ENCODE measurements at places on chromosomes 4 and X.

DNA sequence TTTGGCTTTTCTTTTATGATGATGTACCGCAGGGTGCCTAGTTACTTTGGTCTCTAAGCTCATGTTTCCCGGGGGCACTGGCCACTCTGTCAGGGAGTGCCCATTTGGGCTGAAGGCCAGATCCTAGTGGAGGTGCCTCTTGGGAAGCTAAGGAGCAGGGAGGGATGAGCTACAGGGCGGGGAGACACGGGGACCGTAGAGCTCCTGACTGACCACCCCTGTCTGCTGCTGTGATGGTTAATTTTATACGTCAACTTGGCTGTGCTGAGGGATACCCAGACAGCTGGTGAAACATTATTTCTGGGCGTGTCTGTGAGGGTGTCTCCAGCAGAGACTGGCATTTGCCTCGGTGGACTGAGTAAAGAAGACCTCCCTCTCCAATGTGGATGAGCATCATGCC lies 24.9 kb upstream of the CLDN24 start:
- DNase-seq: no peak

GRCh38 chr4:57430726-57431125 lies 320.5 kb upstream of the IGFBP7 start:
- DNase-seq: no peak

GRCh38 chr4:16686195-16686594 lies 212.2 kb downstream of the LDB2 start:
- no peak for DNase-seq

GRCh38 chr4:109877400-109877799 lies 29.5 kb downstream of the LRIT3 start:
- no peak for DNase-seq

GRCh38 chrX:16137416-16138107 lies 14.2 kb downstream of the GRPR start:
- DNase-seq: peak; percentile 15

GRCh38 chr4:109703664-109704361 lies 568 bp upstream of the CASP6 start:
- DNase-seq: peak; percentile 56

- no peak for DNase-seq
Observed at GRCh38 chr4:7557456-7557855, 122.7 kb upstream of the PSAPL1 start.

GRCh38 chr4:87521319-87521718 lies 7.9 kb downstream of the SPARCL1 start:
- DNase-seq: no peak

DNA sequence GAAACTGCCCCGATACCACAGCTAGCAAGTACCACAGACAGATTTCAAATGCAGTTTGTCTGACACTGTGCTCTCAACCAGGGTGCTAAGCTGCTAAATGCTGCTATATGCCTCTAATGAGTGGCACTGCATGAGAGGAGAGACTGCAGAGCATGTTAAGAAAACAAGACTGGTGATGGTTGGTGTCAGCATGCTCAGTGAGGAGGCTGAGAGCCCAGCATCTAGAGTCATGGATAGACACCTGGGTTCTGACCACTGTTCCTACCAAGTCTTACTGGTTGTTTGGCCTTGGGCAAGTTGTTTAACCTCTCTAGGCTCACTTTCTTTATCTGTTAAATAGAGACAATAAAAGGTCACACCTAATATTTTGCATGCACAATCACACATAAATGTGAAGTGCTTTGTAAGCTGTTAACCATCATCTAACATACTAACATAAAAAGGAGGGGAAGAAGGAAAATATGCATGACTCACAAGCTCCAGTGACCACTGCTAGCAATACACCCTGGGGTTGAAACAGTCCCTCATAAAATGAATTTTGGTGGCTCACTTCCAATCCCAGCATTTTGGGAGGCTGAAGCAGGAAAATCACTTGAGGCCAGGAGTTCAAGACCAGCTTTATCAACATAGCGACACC lies 20.7 kb downstream of the HHIP start:
- no peak for DNase-seq

DNA sequence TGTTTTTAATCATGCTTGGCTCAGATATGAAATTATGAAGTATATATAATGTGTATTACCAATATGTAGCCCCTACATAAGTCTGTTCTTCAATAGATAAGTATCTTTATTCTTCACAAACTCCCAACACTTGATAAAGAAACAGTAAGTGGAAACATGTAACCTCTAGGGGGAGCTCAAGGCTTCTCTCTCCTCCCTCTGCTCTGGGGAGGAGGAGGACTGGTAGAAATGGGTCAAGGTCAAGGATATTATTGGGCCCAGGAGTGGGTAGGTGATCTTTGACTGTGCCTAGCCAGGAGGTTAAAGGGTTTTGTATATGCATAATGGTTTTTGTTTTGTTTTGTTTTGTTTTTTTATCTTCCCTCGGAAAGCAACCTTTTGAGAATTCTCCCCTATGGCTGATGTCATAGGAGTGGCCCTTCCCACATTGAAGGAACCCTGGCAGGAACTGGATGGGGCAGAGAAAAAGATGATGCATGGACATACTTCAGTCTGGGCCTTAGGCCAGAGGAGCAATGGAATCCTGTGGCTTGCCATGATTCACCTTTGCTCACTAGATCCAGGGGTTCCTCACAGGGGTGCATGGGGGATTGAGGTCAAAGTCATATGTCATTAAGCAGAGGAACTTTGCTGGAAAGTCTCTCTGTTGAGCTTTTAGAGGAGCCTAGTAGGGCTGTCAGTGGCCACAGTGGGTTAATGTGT lies 460.3 kb downstream of the MID1IP1 start:
- DNase-seq: peak; percentile 61

GRCh38 chr4:118086344-118086743 lies 52.1 kb downstream of the NDST3 start:
- DNase-seq: no peak

DNA sequence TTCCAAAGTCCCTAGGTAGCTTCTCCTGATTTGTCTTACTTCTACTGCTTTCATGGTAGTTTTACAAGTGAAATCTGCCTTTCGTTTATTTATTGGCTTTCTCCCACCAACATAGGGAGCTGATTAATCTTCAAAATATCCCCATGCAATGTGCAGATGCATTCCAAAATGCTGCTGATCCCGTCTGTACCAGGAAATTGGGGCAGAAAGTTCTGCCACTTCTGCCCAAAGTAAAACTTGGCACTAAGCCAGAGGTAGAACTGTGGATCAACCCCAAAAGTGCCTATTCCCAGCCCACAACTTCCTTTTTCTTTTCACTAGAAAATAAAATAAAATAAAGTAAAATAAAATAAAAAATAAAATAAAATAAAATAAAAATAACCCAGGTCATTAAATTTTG lies 47.3 kb upstream of the PPARGC1A start:
- no peak for DNase-seq

- DNase-seq: no peak
Observed at GRCh38 chrX:40727581-40728252, 7.6 kb downstream of the MED14 start.

DNA sequence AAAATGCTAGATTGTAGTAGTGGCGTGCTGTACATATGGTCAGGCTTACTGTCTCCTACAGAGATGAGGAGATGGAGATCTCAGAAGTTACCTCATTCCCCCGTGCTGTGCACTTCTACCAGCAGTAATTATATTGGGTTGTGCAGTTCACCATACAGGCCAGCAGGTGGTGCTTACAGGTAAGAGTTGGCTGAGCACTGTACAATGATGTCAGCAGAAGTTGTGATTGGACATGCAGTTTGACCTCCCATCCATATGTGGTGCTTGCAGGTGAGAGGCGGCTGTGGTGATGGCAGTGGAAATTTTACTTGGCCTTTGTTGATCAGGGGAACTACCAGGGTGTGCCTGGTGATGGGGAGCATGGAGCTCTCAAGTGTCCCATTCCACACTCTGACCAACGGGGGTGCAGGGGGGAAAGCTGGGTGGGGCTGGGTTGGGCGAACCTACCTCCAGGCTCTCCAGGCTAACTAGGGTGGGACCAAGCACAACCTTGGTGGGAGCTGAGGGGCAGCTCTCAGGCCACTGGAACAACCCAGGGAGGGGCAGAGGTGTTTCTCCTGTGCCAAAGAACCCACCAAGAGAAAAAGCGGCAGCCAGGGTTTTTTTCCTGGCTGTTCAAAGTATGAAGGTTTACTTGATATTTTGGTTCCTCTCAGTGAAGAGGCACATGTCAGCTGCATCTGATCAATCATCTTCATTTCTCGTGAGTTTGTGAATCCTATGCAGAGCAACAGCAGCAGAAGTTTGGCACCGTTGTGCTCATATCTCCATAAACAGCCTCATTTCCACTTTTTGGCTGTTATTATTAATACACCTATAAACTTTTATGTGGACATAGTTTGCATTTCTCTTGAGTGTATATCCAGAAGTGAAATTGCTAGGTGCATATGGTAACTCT lies 73.8 kb upstream of the FREM3 start:
- DNase-seq: peak; percentile 90

DNA sequence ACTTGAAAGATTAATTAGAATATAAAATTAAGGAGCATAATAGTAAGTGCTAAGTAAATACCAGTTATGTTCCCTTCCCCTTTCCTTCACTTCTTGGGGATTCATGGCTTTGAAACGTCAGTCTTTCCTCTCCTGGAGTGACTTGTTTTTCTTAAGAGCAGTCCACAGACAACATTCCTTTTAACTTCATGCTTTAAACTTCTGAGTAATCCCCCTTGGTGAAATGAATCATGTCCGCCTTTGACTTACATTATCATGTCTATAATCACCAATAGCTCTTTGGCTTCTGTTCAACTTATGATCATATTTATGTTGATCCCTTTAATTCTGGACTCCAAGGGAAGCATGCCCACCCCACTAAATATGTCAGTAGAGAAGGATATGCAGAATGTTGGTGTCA lies 1012.1 kb upstream of the SLIT2 start:
- no peak for DNase-seq

GRCh38 chr4:5709207-5709575 lies 832 bp upstream of the EVC2 start:
- no peak for DNase-seq

DNA sequence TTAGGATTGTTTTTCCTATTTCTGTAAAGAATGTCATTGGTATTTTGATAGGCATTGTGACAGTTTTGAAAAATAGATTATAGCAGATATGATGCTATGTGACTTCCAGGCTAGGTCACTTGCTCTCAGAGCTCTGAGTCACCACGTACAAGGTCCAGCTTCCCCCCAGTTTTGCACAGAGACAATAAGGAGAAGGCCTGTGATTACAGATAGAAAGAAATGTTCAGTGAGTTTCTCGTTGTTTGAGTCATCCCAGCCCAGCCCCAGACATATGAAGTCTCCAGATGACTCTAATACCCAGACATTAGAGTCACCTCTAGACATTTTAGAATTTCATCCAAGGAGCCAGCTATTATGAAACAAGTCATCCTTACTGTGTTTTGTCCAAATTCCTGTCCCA lies 57.2 kb downstream of the MFAP3L start:
- no peak for DNase-seq

DNA sequence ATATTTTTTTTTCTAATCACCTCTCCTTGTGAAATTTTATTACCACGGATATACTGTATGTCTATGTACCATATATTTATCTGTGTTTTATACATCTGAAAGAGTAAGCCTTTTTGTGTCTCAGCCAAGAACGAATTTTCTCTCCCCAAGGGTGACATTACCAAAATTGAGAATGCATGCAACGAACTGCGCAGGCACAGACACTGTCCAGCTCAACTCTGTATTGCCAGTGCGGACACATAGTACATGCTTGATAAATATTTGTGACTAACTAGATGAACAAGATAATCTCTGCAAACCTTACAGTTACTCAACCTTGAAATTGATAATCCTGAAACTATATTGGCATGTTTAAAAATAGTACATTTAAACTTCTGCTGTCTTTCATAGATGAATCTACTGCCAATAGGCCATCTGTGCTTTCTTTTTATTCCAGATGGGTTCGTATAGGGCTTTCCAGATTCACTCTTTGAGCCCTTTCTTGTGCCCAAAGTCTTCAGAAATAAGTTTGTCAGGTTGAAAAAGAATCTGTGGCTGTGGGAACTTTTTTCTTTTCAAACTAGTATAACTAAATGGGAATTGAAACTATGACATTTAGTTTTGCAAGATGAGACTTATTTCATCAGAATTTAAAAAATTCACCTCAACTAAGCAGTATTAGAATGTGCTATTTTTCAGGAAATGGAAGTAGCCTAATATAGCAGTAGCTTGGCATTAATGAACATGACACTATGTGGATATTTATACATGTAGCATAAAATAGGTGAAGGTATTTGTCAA lies 38.9 kb downstream of the DTHD1 start:
- DNase-seq: no peak

GRCh38 chrX:132592880-132593279 lies 104.0 kb upstream of the MBNL3 start:
- DNase-seq: peak; percentile 50

GRCh38 chr4:173802662-173803022 lies 272.6 kb upstream of the HAND2 start:
- no peak for DNase-seq

- no peak for DNase-seq
Observed at GRCh38 chr4:59122626-59123025, 2012.4 kb upstream of the IGFBP7 start.

GRCh38 chr4:135238940-135239339 lies 1037.4 kb upstream of the PABPC4L start:
- DNase-seq: no peak

DNA sequence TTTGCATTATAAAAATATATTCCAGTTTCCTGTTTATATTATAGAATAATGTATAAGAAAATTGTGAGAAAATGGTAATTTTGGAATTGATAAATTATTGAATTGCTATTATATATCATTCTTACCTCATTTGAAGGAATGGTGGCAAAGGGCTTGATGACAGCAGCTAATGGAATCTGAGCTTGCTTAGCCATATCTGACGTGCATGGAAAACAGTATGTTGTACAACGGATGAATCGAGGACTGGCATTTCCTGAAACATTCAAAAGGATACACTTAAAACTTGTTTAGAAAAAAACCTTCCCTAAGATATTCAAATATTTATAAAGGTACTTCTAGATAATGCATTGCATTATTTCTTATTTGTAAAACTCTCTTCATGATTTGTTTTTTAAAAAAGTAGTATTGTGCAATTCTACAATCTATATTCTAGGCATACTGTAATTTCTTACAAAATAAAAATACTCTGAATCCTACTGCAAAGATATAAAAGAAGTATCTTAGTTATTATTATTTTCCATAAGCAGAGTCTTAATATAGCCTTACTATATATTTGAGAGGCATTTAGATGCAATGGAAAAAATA lies 38.3 kb downstream of the SEC24D start:
- DNase-seq: no peak

GRCh38 chr4:99252746-99253145 lies 33.7 kb upstream of the ADH6 start:
- DNase-seq: no peak

GRCh38 chrX:130030826-130031225 lies 48.4 kb downstream of the BCORL1 start:
- no peak for DNase-seq

- peak; percentile 83 for DNase-seq
Observed at GRCh38 chr4:150402871-150403272, 179.1 kb upstream of the MAB21L2 start.
